ENCODE measurements at places on chromosomes 3 and 15.

- no peaks in the 10 kb centered on the region for H3K4me1 ChIP-seq
- no peak overlapping the region for H3K27ac ChIP-seq
- H3K36me3 ChIP-seq: peaks cover 18% of the 10 kb centered on the region
- no peak for DNase-seq
- H3K27me3 ChIP-seq: no peaks in the 10 kb centered on the region
Measured at GRCh38 chr15:44435893-44436667, 8.7 kb downstream of the CTDSPL2 start.

DNA sequence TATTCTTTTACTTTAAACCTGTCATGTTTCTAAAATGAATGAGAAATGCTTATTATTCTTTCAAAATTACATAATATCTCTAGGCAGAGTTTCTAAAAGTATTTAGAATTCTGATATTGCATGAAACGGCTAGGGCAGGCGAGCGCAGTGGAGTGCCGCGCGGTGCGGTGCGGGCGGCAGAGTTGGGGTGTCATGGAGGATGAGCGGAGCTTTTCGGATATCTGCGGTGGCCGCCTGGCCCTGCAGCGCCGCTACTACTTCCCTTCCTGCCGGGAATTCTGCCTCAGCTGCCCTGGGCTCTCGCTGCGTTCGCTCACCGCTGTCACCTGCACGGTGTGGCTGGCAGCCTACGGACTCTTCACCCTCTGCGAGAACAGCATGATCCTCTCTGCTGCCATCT lies 12.6 kb downstream of the BNIP2 start:
- no peaks in the 10 kb centered on the region for H3K4me1 ChIP-seq
- H3K27ac ChIP-seq: no peak overlapping the region
- H3K4me3 ChIP-seq: no peak overlapping the region

- no peak for DNase-seq
- H3K27ac ChIP-seq: no peak overlapping the region
- H3K27me3 ChIP-seq: no peaks in the 10 kb centered on the region
- no peaks in the 10 kb centered on the region for H3K36me3 ChIP-seq
- no peaks in the 10 kb centered on the region for H3K4me1 ChIP-seq
- no peak overlapping the region for H3K4me3 ChIP-seq
Measured at GRCh38 chr15:45088801-45089711, 24.9 kb downstream of the DUOX2 start.

DNA sequence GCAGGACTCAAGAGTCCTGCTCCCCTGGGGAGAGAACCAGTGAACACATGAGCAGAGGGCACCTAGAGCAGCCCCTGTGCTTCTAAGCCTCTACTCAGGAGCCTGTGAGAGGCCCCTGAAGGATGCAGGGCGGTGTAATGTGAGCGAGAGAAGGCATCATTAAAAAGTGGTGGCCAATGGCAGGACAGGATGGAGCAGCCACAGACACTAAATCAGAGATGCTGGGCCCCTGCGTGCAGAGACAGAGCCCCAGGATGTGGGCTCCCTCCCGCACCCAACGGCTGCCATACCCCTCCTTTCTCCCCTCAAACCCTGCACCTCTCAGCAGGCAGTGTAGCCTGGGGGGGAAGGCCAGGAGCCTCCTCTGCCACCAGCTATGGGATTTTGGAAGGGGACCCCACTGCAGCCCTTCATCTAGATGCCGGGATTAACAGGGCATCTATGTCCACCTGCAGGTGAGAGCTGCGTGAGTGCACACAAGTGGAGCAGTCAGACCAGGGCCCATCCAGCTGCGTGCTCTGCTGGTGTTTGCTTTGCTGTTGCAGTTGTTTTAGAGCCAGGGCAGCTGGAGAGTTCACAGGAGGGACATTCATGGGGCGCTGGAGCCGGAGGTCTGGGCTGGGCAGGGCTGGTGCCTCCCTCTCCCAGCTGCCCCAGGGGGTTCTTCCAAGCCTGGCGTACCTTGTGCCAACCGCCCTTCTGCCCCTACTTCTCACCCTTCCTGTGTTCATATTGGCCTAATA lies 5.1 kb upstream of the IQSEC1 start:
- H3K36me3 ChIP-seq: no peaks in the 10 kb centered on the region
- DNase-seq: no peak
- H3K4me1 ChIP-seq: no peaks in the 10 kb centered on the region
- peaks cover 4% of the 10 kb centered on the region for H3K27me3 ChIP-seq

GRCh38 chr15:65413760-65414144 lies 9.0 kb downstream of the IGDCC4 start:
- H3K4me3 ChIP-seq: no peak overlapping the region
- peaks cover 34% of the 10 kb centered on the region for H3K4me1 ChIP-seq
- H3K36me3 ChIP-seq: peaks cover 8% of the 10 kb centered on the region
- no peak overlapping the region for H3K27ac ChIP-seq
- H3K27me3 ChIP-seq: no peaks in the 10 kb centered on the region

GRCh38 chr3:168647582-168647981 lies 551.9 kb upstream of the GOLIM4 start:
- H3K27ac ChIP-seq: no peak overlapping the region
- no peaks in the 10 kb centered on the region for H3K4me1 ChIP-seq
- no peaks in the 10 kb centered on the region for H3K36me3 ChIP-seq
- no peak for DNase-seq
- H3K27me3 ChIP-seq: no peaks in the 10 kb centered on the region

DNA sequence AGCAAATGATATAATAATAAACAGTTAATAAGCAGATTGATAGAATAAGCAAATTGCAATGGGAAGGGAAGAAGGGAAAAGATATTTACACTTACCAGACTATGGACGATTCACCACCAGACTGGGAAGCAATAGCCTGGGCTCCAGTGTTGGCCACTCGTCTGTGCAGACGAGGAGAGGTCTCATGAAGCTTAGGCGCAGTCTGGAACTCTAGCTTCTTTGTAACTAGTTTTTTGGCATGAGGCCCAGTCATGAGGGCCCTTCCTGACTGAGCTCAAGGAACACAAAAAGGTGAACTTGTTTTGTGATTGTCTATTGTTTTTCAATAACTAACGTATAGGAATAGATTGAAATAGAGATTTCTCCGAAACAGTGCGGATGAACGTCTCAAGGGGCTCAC lies 63.3 kb upstream of the GATM start:
- peaks cover 3% of the 10 kb centered on the region for H3K4me1 ChIP-seq
- no peaks in the 10 kb centered on the region for H3K36me3 ChIP-seq
- H3K27ac ChIP-seq: no peak overlapping the region
- no peaks in the 10 kb centered on the region for H3K27me3 ChIP-seq
- DNase-seq: no peak

- H3K4me1 ChIP-seq: no peaks in the 10 kb centered on the region
- H3K36me3 ChIP-seq: no peaks in the 10 kb centered on the region
- DNase-seq: no peak
- no peak overlapping the region for H3K4me3 ChIP-seq
Measured at GRCh38 chr15:58148633-58149445, 10.7 kb downstream of the AQP9 start.

DNA sequence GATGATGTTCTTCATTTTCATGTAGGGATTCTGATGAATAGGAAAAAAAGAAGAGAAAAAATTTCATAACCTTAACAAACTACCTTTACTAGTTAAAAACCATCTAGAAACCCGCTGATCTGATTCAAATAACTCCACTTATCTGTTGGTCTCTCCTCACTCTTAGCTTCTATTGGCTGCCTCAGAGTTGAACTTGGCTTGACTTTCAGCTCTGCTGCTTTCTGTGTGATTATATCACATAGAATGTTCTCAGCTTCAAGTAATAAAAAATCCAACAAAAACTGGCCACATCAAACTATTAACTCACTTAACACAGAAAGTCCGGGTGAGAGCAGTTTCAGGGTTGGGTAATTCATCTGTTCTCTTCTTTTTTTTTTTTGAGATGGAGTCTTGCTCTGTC lies 126.8 kb upstream of the RASGRP1 start:
- no peaks in the 10 kb centered on the region for H3K27me3 ChIP-seq
- no peaks in the 10 kb centered on the region for H3K4me1 ChIP-seq
- no peak overlapping the region for H3K4me3 ChIP-seq
- DNase-seq: no peak

- H3K4me3 ChIP-seq: no peak overlapping the region
- no peak overlapping the region for H3K27ac ChIP-seq
- no peaks in the 10 kb centered on the region for H3K4me1 ChIP-seq
- DNase-seq: no peak
- no peaks in the 10 kb centered on the region for H3K27me3 ChIP-seq
- H3K36me3 ChIP-seq: no peaks in the 10 kb centered on the region
Measured at GRCh38 chr15:57731530-57732103, 25.1 kb downstream of the POLR2M start.

- peak overlapping the region; percentile 93 for H3K4me3 ChIP-seq
- no peaks in the 10 kb centered on the region for H3K4me1 ChIP-seq
- no peaks in the 10 kb centered on the region for H3K27me3 ChIP-seq
- H3K27ac ChIP-seq: no peak overlapping the region
- DNase-seq: no peak
- peaks cover 11% of the 10 kb centered on the region for H3K36me3 ChIP-seq
Measured at GRCh38 chr3:9361691-9362388, 1.0 kb upstream of the THUMPD3 start.

- no peaks in the 10 kb centered on the region for H3K27me3 ChIP-seq
- H3K27ac ChIP-seq: no peak overlapping the region
- H3K4me1 ChIP-seq: no peaks in the 10 kb centered on the region
- H3K4me3 ChIP-seq: no peak overlapping the region
- H3K36me3 ChIP-seq: no peaks in the 10 kb centered on the region
- no peak for DNase-seq
Measured at GRCh38 chr3:162945626-162946025, 1449.0 kb downstream of the OTOL1 start.

- peak overlapping the region; percentile 68 for H3K27ac ChIP-seq
- H3K4me1 ChIP-seq: peaks cover 17% of the 10 kb centered on the region
- peak overlapping the region; percentile 14 for H3K4me3 ChIP-seq
- no peaks in the 10 kb centered on the region for H3K36me3 ChIP-seq
Measured at GRCh38 chr3:27533261-27533607, 49.0 kb upstream of the SLC4A7 start.

DNA sequence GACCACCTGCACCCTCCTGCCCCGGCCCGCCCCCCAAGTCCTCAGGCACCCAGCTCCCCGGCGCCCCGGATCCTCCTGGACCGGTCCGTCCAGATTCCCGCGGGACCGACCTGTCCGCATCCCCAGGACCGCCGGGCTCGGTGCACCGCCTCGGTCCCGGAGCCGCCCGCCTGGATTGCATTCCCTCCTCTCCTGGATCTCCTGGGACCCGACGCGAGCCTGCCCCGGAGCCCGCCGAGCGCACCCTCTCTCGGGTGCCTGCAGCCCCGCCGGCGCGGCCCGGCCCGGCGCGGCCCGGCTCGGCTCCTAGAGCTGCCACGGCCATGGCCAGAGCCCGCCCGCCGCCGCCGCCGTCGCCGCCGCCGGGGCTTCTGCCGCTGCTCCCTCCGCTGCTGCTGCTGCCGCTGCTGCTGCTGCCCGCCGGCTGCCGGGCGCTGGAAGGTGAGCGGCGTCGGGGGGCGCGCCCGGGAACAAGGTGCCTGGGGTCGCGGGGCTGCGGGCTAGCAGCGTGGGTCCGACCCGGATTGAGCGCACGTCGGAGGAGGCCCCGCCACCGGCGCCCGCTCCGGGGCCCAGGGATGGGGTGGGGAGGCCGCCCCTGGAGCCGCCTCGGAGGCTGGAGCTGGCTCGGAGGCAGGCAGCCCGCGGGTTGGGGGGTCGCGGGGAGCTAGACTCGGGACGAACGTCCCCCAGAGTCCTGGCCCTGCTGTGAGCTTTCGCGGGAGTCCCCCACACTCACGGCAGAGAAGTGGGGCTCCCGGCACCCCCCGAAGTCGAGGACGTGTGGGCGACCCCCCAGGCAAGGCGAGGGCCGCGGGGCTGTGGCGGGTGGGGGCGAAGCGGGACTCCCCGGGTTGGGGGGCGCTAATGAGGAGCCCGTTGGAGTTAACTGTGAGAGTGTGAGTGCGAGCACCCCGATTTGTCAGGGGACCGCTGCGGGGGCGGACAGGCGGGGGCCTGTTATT lies 610 bp downstream of the EPHB3 start:
- peaks cover 73% of the 10 kb centered on the region for H3K27me3 ChIP-seq
- H3K4me1 ChIP-seq: peaks cover 12% of the 10 kb centered on the region
- DNase-seq: no peak
- H3K27ac ChIP-seq: no peak overlapping the region
- H3K4me3 ChIP-seq: peak overlapping the region; percentile 68

- no peak for DNase-seq
- H3K27ac ChIP-seq: no peak overlapping the region
- no peaks in the 10 kb centered on the region for H3K4me1 ChIP-seq
- H3K36me3 ChIP-seq: no peaks in the 10 kb centered on the region
- no peak overlapping the region for H3K4me3 ChIP-seq
Measured at GRCh38 chr3:18747383-18747782, 322.2 kb upstream of the SATB1 start.

DNA sequence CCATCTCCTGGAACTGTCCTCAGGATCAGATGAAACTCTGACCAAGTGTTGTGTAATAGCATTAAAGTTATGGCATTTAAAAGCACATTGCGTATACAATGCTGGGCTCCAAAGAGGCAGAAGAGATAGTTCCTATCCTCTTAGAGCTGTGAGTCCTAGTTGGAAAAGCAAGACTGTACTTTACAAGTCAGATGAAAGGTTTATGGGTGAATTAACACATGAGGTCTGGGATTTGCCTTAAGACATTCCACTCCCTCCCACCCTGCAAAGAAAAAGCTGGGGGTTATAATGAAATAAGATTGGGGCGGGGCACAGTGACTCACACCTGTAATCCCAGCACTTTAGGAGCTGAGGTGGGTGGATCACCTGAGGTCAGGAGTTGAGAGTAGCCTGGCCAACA lies 35.6 kb downstream of the SNAPC5 start:
- peaks cover 2% of the 10 kb centered on the region for H3K4me1 ChIP-seq
- H3K27ac ChIP-seq: no peak overlapping the region
- no peaks in the 10 kb centered on the region for H3K27me3 ChIP-seq
- H3K4me3 ChIP-seq: no peak overlapping the region

DNA sequence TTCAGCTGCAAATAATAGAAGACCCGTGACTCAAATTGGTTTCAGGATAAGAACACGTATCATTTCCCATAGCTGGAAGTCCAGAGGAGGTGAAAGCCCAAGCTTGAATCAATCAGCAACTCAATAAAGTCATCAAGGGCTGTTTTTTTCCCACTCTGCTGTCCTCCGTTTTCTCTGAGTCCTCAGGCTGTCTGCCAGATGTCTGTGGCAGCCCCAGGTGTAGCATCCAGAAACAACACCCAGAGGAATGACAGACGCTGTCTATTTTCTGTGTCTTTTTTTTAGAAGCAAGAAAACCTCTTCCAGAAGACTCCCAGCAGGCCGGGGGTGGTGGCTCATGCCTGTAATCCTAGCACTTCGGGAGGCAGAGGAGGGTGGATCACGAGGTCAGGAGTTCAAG lies 204.4 kb downstream of the FAM43A start:
- no peak overlapping the region for H3K27ac ChIP-seq
- H3K36me3 ChIP-seq: peaks cover 2% of the 10 kb centered on the region
- H3K4me1 ChIP-seq: no peaks in the 10 kb centered on the region
- no peak for DNase-seq
- no peaks in the 10 kb centered on the region for H3K27me3 ChIP-seq

- H3K4me3 ChIP-seq: no peak overlapping the region
- H3K36me3 ChIP-seq: peaks cover 21% of the 10 kb centered on the region
- no peak for DNase-seq
- no peak overlapping the region for H3K27ac ChIP-seq
Measured at GRCh38 chr3:39401983-39402382, 4.5 kb upstream of the RPSA start.
